Thoracic aorta (tissue), 2 donors: ENCODE measurements at places on chromosomes 3 and 15.

- DNase-seq, result no peak
Observed at GRCh38 chr15:25802285-25802830, 60.8 kb downstream of the ATP10A start.

GRCh38 chr3:86047161-86047560 is 943.8 kb downstream of the VGLL3 start:
- no peak for DNase-seq

DNA sequence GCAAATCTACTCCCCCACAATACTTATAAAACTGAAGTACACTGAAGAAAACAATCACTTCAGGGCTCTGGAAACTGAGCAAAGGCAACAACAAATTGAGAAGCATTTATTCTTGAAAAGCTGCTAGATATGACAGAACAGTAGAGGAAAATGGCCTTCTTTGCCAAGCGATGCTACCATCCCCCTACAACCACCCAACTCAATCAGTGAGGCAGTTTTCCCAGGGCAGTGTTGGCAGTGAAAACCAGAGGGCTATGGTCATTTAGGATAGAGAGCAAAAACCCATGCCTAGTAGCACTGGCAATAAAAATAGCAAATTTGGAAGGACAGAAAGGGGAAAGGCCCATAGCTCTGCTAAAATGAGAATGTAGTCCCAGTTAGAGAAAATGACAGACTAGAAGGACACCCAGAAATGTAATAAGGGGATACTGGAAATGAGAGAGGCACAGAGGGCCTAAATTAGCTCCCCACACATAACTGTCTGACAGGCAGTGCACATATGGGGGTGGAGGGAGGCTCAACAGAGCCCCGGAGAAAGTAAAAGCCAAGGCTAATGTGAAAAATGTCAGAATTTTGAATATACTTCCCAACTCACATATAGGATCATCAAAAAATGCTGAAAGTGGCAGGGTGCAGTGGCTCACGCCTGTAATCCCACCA is 143.5 kb downstream of the GSK3B start:
- no peak for DNase-seq

GRCh38 chr15:93458597-93458996 is 369.6 kb upstream of the RGMA start:
- no peak for DNase-seq

DNA sequence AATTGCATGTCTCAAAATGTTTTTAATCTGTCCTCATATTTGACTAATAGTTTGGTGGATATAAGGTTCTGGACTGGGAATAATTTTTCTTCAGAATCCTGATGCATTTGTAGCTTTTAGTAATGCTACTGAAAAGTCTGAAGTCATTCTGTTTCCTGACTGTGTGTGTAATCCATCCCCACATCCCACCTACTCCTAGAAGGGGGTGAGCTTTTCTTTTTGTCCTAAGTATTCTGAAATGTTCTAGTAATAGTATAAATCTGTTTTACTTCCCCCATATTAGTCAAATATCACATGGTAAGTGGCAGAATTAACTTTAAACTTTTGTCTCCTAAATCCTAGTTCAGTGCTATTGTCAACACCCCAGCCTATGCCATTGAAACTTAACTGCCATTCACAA is 162.8 kb downstream of the GREM1 start:
- DNase-seq, result no peak

GRCh38 chr3:107416886-107417285 is 39.6 kb downstream of the CCDC54 start:
- no peak for DNase-seq
